Ecto neural progenitor cell (in vitro differentiated cells): ENCODE measurements at places on chromosomes 4 and X.

- no peak for DNase-seq
Measured at GRCh38 chrX:71989768-71990426, 79.3 kb downstream of the NHSL2 start.

GRCh38 chr4:100083289-100083688 is 107.0 kb downstream of the DDIT4L start:
- no peak for DNase-seq

- no peak for DNase-seq
Measured at GRCh38 chrX:134933911-134934310, 56.9 kb upstream of the SMIM10 start.

- DNase-seq, result no peak
Measured at GRCh38 chr4:141914746-141915145, 278.4 kb downstream of the IL15 start.

DNA sequence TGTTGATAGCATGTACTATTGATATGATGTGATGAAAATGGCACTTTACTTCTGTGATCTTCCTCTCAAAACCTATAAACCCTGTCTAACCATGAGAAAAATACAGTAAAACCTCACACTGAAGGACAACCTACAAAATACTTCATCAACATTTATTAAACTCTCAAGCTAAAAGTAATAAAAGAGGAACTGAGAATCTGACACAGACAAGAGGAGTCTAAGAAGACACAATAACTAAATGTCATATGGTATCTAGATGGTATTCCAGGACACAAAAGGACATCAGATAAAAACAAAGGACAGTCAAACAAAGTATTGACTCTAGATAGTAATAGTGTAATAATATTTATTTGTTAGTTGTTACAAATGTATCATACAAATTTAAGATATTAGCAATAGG is 655.3 kb downstream of the SH3BGRL start:
- no peak for DNase-seq

- DNase-seq, result no peak
Measured at GRCh38 chr4:76210452-76210851, 3.2 kb downstream of the SCARB2 start.

- no peak for DNase-seq
Measured at GRCh38 chrX:31057691-31058090, 14.2 kb downstream of the FTHL17 start.

- DNase-seq, result no peak
Measured at GRCh38 chrX:71102292-71102691, 4.2 kb downstream of the CXorf65 start.

DNA sequence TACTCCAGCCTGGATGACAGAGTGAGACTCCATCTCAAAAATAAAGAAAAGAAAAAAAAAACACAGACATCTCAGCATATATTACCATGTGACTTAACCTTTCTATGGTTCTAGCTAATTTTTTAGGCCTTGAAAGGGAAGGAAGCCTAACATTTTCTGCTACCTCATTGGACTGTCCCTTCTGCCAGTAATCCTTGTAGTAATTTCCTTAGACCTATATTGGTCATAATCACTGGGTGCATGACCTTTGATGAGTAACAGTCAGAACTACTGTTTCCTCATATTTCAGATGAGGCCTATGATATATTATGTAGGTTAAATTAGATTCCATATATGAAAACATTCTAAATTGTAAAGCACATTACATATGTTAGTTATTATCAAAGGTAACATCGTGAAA is 9.6 kb downstream of the XIAP start:
- DNase-seq, result no peak

- DNase-seq, result no peak
Measured at GRCh38 chr4:110164856-110165255, 33.6 kb downstream of the ELOVL6 start.

DNA sequence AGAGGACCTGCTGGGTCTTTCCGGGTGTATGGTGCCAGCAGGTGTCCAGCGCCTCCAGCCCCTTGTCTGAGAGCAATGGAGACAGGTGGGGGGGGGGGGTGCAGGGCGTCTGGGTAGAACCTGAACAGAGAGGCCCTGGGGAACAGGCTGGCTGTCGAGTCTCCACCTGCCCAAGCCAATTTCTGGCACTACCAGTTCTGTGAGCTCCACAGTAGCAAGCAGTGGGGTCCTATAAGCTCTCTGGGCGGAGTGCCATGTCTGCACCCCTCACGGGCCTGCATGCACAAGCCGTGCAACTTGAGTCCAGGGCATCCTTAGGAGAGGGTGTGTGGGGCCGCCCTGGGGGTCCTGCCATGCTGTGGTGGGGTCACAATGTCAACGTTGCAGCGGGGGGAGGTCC is 10.1 kb upstream of the FGFR3 start:
- no peak for DNase-seq

GRCh38 chrX:9055354-9055753 is 21.4 kb upstream of the FAM9B start:
- no peak for DNase-seq

DNA sequence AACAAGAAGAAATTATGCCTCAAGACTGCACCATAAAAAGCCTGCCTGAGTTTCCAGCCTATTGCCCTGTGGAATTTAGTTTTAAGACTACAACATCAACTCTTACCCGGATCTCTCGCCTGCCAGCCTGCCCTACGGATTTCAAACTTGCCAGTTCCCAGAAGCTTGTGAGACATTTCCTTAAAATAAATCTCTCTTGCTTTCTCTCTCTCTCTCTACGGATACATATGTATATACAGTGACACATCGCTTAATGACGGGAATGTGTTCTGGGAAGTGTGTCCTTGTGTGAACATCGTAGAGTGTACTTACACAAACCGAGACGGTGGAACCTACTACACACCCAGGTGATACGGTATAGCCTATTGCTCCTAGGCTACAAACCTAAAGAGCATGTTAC is 79.5 kb downstream of the CLNK start:
- no peak for DNase-seq

DNA sequence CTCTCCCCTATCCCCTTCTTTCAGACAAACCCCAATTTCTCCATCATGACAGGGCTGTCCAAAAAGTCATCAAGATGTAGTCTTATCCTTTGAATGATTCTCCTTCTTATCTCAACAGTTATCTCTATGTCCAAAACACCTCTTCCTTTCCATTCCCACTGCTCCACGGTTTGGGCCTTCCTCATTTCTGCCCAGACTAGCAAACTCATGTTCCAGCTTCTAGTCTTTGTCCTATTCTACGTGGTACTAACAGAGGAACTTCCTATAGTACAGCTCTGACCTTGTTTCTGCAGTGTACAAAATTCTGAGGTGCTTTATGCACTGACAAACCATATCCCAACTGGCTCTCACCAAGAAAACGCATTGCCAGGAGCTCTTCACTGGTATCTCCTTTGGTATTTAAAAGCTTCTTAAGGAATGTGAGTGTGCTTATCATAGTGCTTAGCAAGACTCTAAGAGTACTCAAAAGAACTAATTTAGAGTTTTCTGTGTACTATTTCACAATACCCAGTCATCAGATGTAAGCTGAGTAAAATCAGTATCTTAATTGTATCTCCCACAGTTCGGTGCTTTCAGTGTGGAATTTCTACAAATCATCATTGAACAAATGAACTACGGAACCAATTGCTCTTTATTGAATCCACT is 65.5 kb downstream of the MAML3 start:
- DNase-seq, result no peak

GRCh38 chr4:98657531-98658286 is 702 bp downstream of the TSPAN5 start:
- peak; percentile 72 for DNase-seq

DNA sequence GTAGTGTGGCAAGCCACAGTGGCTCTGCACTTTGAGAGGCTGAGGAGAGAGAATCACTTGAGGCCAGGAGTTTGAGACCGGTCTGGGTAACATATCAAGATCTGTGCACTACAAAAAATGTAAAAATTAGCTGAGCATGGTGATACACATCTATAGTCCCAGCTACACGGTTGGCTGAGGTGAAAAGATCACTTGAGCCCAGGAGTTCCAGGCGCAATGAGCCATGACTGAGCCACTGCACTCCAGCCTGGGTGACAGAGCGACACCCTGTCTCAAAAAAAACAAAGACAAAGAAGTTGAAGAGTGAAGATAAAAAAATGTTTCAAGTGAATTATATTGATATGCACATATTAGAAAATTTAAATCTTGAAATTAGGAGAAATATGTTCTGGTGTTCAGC is 46.3 kb downstream of the SULT1B1 start:
- DNase-seq, result no peak
